ENCODE measurements at places on chromosomes 5 and 9.

- DNase-seq, result no peak
These were observed 14.5 kb downstream of the CCT5 start for GRCh38 chr5:10264604-10265003.

GRCh38 chr9:134551644-134552348 is 89.8 kb upstream of the COL5A1 start:
- DNase-seq, result no peak

- DNase-seq, result no peak
These were observed 14.6 kb downstream of the SMARCA2 start for GRCh38 chr9:2029666-2030170.

GRCh38 chr9:126157826-126158587 is 168.6 kb upstream of the MVB12B start:
- no peak for DNase-seq

- no peak for DNase-seq
These were observed 63.2 kb downstream of the COL27A1 start for GRCh38 chr9:114218264-114219120.

GRCh38 chr9:127847178-127847510 is 7.3 kb downstream of the ENG start:
- DNase-seq, result no peak

- DNase-seq, result no peak
These were observed 9.0 kb downstream of the FOCAD start for GRCh38 chr9:20693068-20693467.

GRCh38 chr9:129428864-129429577 is 191.9 kb downstream of the C9orf50 start:
- no peak for DNase-seq

GRCh38 chr5:122319897-122320296 is 7.9 kb downstream of the SNCAIP start:
- no peak for DNase-seq

DNA sequence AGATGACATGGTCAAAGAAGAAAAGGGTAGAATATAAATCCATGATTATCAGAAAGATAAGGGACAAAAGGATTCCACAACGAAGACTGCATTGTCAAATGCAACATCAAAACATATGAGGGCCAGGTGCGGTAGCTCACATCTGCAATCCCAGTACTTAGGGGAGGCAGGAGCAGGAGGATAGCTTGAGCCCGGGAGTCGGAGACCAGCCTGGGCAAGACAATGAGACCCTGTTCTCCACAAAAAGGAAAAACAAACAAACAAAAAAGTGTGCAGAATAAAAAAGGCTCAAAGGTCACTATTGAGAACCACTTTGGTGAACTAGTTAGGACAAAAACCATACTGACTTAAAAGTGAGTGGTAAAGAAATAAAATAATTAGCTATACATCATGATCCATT is 60.2 kb upstream of the NR5A1 start:
- DNase-seq, result no peak

GRCh38 chr5:96084874-96085506 is 123.3 kb upstream of the ELL2 start:
- DNase-seq, result no peak
